ENCODE measurements at places on chromosomes 13 and 19.

- no peak for DNase-seq
Measured at GRCh38 chr13:98240135-98240534, 63.1 kb upstream of the RNF113B start.

DNA sequence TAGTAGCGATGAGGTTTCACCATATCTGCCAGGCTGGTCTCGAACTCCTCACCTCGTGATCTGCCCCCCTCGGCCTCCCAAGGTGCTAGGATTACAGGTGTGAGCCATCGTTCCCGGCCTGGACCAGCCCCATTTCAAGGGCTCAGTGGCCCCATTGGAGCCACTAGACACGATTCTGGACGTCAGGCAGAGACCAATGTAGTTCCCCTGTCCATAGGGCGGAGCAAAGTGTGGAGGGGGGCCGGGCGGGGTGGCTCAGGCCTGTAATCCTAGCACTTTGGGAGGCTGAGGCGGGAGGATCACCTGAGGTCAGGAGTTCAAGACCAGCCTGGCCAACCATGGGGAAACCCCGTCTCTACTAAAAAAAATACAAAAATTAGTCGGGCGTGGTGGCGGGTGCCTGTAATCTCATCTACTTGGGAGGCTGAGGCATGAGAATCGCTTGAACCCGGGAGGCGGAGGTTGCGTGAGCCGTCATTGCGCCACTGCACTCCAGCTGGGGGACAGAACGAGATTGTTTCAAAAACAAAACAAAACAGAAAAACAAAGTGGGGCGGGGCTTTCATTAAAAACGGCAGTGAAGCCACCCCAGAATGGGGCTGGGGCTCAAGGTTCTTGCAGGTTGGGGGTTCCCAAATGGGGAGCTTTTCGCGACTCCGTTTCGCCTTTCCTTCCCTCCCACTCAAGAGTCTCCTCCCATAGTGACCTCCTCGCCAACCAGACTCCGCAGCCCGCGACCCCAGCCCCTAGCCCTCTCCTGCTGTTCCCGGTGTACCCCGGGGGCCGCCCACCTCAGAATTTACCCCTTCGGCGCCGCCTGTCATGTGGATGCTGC, 758 bp upstream of the TECR start:
- DNase-seq: no peak

GRCh38 chr19:55340784-55341147, 1.1 kb downstream of the KMT5C start:
- peak; percentile 67 for DNase-seq

- DNase-seq: no peak
Measured at GRCh38 chr19:46533078-46533620, 37.5 kb upstream of the PNMA8B start.

DNA sequence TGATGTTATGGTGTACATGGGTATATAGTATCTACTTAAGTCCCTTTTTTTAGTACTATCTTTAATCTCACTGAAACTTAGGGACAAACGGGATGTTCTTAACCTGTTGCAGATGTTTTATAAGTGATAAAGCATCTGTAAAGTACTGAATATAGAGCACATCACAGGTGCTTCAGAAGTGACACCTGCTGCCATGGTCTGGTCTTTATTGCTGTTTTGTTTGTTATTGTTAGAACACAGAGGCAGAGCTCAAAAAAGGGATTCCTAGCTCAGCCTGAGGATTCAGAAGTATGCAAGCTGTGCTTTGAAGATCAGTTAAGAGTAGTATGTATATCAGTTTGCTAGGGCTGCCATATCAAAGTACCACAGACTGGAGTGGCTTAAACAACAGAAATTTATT, 219.5 kb downstream of the DCT start:
- DNase-seq: no peak

DNA sequence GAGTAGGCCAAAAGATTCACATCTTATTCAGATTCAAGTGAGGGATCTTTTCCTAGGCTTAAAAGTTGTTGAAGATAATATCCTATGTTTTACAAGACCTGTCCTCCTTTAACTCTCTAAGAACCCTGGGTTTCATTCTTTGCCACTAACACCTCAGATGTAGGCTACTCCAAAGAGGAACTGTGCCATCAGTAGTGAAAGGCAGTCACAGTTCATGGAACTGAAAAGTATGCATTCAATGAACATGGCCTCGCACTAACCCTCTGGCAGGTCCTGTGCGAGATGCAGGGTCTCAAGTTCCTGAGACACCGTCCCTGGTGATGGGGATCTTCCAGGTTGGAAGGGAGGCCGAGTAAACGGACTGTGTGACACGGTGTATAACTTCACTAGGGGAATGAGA, 4.3 kb downstream of the LGALS14 start:
- DNase-seq: no peak

GRCh38 chr19:21850656-21851255, 14.8 kb upstream of the ZNF43 start:
- no peak for DNase-seq

- no peak for DNase-seq
Measured at GRCh38 chr13:105219651-105220050, 1315.8 kb downstream of the EFNB2 start.

GRCh38 chr19:40689339-40690049, 957 bp downstream of the NUMBL start:
- DNase-seq: peak; percentile 42

- DNase-seq: no peak
Measured at GRCh38 chr19:1161716-1162115, 12.4 kb downstream of the SBNO2 start.

DNA sequence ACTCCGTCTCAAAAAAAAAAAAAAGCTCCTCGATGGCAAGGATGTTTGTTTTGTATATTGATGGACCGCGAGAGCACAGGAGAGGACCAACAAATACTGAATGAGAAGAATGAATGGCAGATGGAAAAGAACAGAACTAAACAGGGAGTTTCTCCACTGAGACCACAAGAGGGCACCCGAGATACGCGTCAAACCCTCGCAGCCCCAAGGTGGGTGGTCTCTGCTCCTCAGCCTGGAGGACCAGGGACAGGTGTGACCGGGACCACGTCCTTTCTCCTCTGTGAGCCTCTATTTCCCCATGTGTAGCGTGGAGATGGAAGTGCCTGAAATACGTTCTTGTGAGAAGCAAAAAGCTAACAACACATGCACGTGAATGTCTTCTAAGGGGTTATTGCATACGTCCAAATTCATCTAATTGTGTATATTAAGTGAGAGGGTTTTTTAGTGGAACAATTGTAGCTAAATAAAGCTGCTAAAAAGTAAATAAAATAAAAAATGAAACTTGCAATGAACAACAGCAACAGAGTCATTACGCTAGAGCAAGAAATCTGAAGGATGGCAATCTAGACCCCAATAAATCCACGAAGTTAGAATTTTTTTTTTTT, 8.3 kb upstream of the CDC42EP5 start:
- peak; percentile 72 for DNase-seq

DNA sequence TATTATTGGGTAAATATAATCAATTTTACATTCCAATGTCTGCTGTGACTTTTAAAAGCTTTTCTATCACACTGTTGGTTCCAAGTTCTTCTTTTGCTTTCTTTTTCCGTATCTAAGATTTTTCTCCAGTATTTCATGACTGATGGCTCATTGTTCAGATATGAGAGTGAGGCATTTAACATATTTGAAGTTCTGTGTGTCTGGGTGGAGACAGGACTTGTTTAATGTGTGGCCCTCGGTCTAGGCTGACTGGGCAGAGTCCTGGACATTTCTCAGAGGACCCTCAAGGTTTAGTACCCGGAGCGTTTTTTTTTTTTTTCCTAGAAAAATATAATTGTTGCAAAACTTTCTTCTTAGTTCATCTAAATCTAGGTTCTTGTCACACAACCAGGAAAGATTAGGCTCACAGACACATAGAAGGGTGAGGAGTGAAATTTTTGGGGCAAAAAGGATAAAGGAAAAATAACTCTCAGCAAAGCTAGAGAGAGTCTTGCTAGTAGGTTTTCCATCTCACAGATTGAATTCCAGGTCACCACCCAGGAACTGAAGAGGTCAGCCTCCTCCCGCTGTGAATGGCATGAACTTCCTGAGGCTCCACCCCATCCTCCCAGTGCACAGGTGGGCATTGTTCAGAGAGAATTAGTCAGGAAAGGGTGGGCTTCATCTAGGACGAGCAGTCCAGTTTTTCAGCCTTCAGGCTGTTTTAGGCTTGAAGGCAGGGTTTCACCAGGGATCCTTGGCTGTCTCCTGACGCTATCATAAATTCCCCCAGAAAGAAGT, 1002.4 kb upstream of the PCDH9 start:
- no peak for DNase-seq

DNA sequence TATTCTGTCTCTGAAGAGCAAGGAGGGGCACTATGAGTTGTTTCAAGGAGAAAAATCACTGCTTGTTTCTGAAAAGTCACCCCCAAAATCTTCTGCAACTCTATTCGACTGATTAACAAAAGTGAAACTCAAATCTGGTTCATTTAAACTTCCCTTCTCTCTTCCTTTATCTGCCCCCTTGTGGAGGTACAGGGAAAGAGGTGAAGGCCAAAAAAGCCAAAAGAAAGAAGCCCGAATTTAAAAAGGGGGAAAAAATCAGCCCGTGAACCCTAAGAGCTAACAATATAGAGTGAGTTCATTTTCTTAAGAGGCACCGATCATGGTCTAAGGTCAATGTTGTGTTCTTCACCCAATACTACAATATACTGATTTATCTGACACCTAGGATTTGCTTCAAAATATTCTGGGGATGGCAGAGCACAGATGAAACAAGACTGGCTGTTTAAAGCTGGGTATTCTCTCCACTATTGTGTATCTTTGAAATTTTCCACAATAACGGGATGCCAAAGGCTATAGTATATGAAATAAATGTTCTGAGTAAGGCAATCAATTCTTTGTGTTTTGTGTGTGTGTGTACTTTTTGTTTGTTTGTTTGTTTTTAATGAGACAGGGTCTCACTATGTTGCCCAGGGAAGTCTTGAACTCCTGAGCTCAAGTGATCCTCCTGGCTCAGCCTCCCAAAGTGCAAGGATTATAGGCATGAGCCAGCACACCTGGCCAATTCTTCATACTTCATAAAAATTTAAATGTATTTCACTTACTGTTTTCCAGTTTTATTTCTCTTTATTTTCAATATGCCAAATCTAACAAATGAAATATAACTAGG, 55.0 kb upstream of the EEF1AKMT1 start:
- peak; percentile 88 for DNase-seq

DNA sequence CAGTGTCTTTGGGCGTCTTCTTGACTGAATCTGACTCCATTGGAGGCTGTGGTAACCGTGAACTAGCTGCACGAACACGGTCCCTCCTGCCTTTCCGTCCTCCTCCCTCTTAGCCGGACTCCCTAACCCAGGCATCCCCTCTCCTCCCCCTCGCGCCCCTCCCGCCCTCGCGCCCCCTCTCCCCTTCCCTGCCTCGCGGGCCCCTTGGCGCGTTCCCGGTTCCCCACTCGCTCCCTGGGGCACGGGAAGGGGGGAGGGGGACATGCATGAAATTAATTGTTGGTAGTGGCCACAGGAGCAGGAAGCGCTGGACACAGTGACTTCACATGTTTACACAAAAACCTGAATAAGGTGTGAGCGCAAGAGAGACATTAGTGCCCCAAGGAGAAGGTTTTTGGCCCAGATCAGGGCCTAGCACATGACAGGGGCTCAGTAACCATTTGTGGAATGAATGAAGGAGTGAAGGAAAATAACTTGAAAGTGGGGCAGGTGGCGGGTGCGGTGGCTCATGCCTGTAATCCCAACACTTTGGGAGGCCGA, 279 bp downstream of the DMRTC2 start:
- DNase-seq: no peak

GRCh38 chr19:19054939-19055440, 8.8 kb upstream of the SLC25A42 start:
- DNase-seq: no peak

DNA sequence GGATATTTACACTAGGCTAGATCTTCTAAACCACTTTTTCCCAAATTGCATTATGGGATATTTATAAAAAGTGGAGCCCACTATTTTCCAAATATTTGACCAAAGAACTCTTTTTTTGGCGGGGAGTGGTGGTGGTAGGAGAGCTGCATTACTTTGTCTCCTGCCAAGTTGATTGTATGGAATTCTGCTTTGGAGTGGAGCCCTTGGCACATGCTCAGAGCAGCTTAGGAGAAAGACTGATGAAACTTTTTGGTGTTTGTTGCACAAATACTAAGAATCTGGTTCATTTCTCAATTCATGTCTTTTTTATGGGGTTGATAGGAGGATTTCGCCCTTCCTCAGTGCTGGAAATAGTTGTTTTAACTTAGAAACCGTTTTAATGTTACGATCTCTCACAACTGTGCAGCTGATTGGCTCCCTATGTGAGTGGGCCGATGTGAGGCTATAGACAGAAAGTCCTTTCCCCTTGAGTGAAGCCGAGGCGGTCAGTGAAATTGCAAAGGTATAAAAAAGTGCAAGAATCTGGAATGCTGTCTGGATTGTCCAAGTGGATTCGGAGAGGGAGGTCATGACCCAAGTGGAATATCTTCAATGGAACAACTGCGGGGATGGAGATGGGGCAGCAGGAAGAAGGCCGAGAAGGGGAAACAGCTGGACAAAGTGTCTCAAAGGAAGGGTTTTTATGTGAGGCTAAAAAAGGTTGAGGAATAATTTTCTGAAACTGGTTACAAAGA, 415.9 kb downstream of the FGF9 start:
- no peak for DNase-seq

- peak; percentile 68 for DNase-seq
Measured at GRCh38 chr19:18590273-18591272, 2.0 kb downstream of the REX1BD start.

DNA sequence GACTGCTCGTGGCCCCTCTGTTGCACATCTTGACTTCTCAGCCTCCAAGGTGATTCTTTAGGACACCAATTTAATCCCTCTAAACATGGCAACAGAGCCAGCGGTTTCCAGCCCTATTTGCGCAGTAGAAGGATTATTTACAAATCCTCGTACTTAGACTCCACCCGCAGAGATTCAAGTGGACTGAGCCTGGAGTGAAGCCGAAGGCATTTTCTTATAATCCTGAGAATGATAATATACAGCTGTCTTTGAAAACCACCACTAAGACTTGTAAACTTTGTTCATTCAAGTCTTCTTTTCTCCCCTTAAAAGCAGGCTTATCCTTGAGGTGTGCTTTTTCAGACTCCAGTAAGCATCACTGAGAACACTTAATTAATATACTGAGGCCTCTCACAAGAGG, 4.8 kb upstream of the DPRX start:
- no peak for DNase-seq

DNA sequence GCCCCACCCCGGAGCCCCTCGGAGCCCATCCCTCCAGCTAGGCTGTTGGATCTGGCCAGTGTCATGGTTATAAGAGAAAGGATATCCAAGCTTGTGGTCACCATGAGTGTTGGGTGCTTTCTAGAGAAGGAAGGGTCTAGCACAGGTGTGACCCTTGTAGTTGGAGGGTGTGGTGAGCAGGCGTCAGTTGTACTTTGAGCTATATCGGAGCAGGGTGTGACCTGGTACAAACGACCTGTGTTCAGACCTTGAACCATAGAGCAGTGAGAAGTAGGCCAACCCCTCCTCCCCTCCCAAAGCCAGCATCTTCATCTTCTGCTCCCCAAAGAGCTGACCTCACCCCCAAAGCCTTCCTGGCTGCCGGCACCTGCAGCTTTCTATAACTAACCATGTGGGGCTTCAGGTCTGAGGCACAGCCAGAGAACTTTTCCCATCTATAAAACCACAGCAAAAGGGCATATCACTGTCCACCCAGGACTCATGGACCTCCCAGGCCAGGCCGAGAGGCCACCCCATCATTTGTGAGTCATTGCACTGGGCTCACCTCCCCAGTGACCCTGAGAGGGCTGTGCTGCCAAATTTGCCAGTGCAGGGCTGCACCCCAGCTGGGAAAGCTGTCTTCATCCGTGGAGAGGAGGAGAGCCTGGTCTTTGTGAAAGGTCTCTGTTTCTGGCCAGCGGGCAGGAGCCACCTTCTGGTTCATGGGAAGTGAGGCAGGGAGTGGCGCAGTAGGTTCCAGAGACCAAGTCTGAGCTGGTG, 14.2 kb downstream of the RAB8A start:
- DNase-seq: no peak

GRCh38 chr19:1847684-1848398, 442 bp downstream of the REXO1 start:
- DNase-seq: peak; percentile 84
